Omental fat pad (tissue), 4 donors: ENCODE measurements at places on chromosomes 2 and 18.

- DNase-seq = no peak
These were observed 324.1 kb upstream of the CRIM1 start for GRCh38 chr2:36031471-36031870.

DNA sequence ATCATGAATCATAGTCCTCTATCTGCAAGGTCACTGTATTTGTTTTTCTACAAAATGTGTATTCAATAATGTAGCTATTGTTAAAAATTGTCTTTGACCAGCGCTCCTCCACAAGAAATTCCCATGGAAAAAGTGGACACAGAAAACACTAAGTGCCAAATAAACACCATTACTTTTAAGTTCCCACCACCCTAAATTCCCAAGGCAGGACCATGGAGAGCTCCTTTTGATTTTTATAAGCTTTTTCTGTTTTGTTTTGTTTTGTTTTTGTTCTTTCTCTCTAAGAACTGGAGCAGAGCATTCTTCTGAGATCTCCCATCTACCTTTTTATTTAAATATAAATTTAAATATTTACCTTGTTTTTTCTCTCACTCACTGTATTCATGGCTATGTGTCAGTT lies 44.5 kb downstream of the LRATD1 start:
- DNase-seq = no peak

DNA sequence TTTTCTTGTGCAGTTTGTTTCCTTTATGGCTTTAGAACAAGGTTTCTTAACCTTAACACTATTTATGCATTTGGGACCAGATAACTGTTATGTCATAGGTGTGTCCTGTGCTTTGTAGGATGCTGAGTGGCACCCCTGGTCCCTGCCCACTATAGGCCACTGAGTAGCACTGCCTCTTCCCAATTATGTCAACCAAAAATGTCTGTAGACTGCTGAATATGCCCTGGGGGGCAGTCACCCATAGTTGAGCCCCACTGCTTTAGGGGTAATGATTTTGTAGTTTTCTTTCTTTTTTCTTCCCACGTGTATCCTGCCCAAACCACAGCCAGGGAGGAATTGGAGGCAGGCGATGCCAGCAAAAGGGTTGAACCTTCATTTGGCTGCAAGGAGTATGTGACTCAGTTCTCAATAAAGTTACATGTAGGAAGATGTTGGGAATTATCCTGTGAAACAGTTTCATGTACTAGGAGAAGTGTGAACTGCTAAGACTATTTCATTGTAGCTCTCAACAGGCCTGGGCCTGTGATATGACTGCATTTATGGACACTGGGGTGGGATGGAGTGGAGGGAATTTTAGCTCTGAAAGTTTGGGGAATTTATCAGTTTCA lies 65.7 kb downstream of the FMNL2 start:
- DNase-seq = no peak

- DNase-seq = no peak
These were observed 83.4 kb upstream of the CYP20A1 start for GRCh38 chr2:203155406-203155805.

DNA sequence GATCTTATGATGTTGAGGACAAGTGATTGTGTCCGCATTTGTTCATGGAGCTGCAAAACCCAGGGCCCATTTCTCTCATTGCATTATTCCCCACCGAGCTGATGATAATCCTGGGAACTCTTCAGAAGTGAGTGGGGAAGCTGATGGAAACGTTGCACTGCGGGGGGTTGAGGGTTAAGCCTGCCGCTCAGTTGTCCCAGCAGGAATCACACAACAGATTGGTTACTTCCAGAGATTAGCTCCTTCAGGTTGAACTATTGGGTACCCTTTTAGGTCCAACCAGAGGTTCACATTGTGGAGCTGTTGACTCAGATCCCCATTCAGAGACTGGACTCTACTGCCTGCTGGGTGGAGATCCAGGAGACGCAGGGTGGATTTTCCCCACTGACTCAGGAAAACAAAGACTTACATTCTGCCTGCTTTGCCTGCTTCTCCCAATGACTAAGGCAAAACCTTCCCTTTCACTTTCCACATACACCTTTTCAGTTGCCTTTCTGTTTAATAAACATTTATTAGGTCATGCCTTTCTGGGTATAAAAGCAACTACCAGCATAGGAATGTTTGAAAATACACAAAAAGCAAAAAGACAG lies 286.4 kb downstream of the TXNL1 start:
- no peak for DNase-seq

GRCh38 chr2:29485117-29485516 lies 369.9 kb downstream of the CLIP4 start:
- no peak for DNase-seq

GRCh38 chr2:106332054-106332453 lies 136.2 kb downstream of the RGPD3 start:
- DNase-seq = no peak

DNA sequence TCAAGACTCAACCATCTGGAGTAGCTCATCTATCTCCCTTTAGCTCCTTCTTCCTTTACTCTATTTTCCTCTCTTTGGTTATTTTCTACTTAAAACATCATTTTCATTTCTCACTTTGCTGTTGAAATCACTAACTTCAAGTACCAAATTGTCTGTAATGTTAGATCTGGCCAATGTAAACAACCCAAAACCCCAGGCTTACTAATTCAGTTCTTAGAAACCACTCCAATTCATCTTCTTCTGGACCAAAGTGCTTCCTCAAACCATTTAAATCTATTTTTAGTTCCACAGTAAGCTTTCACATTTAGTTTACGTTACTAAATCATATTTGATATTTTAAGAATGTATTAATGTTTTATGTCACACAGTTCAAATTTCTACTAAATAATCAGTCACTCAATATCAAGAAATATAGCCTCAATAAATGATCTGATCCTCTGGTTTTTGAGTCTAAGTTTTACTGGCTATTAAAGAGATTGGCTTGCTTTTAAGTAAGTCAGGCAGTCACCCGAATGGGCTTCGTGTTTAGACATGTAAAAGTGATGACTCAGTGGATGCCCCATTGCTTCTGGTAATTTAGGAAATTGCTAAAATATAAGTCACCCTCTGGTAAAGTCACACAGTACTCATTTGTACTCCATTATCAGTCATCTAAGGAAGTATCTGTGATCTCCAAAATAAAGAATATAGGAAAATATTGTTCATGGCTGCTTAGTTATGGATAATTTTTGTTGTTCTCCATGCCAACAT lies 527.2 kb upstream of the SOX11 start:
- DNase-seq = no peak

GRCh38 chr18:50127516-50128210 lies 67.3 kb downstream of the MYO5B start:
- no peak for DNase-seq

DNA sequence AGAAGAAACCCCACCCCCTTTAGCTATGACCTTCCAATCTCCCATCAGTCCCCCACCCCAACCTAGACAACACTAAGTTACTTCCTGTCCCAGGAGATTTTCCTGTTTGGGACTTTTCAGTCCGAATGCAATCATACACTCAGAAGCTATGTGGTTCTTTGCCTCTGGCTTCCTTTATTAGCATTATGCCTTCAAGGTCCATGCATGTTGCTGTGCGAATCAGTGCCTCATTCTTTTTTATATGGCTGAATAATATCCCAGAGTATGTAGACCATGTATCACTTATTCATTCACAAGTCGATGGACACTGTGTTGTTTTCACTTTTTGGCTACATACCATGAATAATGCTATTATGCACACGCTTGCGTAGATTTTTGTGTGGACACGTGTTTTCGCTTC lies 292.1 kb upstream of the HDAC4 start:
- no peak for DNase-seq

DNA sequence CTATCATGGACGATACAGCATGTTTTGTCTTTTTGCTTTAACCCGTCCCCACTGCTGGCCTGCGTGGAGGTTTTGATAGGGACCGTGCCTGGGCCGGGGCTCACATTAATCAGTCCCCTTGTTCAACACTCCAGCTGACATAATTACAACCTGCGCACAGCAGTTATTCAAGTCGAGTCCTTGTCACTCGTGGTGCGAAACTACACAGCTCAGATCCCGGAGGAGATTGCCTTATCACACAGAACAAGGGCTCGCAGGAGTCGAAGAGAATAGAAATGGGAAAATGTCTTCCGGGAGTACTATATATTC lies 304.4 kb downstream of the ZNF407 start:
- no peak for DNase-seq

DNA sequence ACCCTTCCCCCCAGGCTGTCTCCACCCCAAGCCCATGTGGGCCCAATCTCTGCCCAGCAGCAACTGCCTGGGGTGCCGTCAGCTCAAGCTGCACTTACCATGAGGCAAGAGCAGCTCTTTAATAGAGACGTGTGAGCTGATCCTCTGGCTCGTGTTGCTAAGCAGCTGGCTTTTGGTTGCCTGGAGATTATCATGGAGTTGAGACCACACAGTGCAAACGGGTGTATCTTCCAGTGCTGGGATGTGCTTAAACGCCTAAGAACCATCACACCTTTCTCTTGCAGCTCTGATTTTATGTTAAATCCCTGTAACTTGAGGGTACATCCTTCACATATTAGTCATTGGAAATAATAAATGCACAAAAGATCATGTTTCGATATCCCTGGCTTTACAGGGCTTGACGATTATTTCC lies 271.1 kb downstream of the PRKCE start:
- DNase-seq = no peak

GRCh38 chr2:15348045-15348444 lies 213.1 kb downstream of the NBAS start:
- DNase-seq = no peak

GRCh38 chr2:128486640-128487375 lies 168.1 kb upstream of the HS6ST1 start:
- no peak for DNase-seq

DNA sequence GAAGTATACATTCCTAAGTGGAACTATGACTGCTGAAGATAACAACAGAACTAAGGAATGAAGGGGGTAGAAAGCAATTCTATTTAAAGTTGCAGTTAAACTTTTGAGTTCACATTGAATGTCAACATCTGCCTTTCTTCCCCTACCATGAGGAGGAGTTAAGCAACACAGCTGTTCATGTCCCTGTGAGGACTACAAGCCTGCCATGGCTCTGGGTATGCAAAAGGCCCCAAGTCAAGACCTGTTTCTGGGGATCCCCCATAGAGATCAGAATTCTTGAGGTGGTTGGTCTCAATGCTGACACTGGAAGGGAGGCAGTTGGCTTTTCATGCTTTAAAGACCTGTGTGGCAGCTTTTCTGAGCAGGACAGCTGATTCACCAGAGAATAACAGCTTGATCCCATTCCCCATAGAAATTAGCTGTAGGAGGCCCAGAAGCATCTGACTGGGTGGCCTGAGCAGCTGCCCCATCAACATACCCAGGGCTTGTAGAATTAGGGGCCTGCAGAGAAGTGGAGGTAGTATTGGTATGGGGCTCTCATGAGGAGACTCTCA lies 131.0 kb downstream of the SETBP1 start:
- no peak for DNase-seq

DNA sequence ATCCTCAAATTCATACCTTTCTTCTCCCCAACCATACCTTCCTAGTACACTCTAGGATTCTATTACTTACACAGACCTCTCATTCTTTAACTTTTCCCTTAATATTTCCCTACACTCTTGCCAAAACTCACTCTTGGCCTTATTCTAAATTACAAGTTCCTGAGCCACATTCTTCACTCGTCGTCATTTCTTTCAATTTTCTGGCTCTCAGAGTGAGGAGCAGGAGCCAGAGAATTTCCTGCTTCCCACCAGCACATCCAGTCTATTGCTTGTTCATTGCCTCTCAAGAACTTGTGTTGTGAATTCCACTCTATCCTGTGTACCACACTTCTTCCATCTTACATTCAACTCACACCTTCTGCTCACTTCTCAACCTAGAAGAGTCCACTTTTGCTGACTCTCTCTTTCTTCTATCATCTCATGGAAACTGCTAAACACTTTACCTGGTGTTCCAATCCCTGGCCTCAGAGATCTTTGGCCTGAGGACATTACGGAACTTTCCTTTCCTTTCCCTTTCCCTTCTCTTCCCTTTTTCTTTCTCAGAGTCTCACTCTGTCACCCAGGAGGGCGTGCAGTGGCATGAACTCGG lies 171.6 kb downstream of the PLCL1 start:
- DNase-seq = no peak

DNA sequence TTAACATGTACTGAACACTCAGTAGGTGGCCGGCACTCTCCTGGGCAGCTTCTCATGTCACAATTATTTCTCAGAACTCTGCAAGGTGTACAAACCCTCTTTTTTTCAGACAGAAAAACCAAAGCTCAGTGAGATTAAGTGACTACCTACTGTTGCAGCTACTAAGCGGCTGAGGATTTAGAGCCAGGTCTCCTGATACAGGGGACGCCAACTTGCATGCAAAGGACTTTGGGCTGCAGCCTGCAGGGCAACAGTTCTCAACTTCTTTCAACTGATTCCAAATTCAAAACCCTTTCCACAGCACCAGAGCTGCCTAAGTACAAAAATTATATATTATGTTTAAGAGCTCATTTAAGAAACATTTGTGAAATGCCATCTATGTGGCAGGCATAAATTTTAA lies 177.6 kb downstream of the SUCLG1 start:
- DNase-seq = no peak

GRCh38 chr18:45349019-45349418 lies 266.3 kb upstream of the SLC14A2 start:
- no peak for DNase-seq

GRCh38 chr18:58132595-58133261 lies 88.7 kb downstream of the NEDD4L start:
- no peak for DNase-seq

GRCh38 chr2:236758406-236758805 lies 188.8 kb downstream of the ACKR3 start:
- no peak for DNase-seq

DNA sequence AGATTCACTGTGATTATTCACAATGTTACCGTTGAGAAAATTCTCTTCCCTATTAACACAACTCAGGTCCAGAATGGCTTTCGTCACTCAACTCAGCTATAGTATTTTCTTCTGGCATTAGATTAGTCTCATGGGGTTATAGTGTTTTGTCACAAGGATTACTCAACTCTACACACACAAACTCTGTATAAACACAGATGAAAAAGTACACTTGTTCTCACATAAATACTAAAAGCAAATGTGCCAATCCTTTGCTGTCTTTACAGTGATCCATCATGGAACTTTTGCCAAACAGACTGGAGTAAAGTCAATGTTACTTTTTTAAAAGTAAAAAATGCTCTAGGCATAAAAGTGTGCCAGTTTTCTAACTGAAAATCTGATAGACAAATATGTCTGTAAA lies 267.6 kb downstream of the RBM43 start:
- no peak for DNase-seq

DNA sequence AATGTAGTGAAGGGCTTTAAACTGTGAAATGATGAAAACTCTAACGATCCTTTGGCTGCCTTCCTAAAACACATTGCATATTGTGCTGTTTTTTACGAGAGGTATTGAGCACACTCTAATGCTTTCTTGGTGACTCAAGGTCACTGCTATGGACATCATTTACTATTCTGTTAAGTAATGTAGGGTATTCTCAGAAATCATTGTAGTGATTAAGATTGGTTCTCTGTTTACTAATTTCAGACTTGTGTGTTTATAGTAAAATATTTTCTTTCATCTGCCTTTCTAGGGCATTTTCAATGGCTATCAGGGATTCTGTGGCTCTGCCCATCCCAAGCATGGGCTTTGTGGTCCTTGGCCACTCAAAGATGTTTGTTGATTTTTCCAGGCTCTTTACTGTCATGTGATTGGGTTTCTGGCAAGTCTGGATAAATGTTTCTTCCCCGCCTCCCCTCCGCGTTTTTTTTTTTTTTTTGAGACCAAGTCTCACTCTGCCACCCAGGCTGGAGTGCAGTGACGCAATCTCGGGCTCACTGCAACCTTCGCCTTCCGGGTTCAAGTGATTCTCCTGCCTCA lies 29.3 kb downstream of the UBE2F start:
- no peak for DNase-seq

GRCh38 chr2:212360068-212360460 lies 178.5 kb downstream of the ERBB4 start:
- DNase-seq = no peak

- no peak for DNase-seq
These were observed 54.9 kb upstream of the IGFBP2 start for GRCh38 chr2:216578325-216578724.
